ENCODE measurements at places on chromosomes 7 and 10.

GRCh38 chr7:19869979-19870378 is 96.6 kb upstream of the TMEM196 start:
- H3K27me3 ChIP-seq, result no peaks in the 10 kb centered on the region
- no peak overlapping the region for H3K4me3 ChIP-seq
- no peak for DNase-seq
- H3K36me3 ChIP-seq, result no peaks in the 10 kb centered on the region
- H3K4me1 ChIP-seq, result peaks cover 16% of the 10 kb centered on the region

- H3K4me1 ChIP-seq, result 0 out of 2 replicates have a peak, but pooled peaks cover 3% of the 10 kb centered on the region
- peaks cover 3% of the 10 kb centered on the region for H3K27me3 ChIP-seq
- no peak overlapping the region for H3K4me3 ChIP-seq
- H3K36me3 ChIP-seq, result no peaks in the 10 kb centered on the region
- DNase-seq, result no peak
Observed at GRCh38 chr7:122299624-122300210, 4.8 kb downstream of the FEZF1 start.

GRCh38 chr7:7870555-7870954 is 98.0 kb upstream of the GLCCI1 start:
- no peaks in the 10 kb centered on the region for H3K4me1 ChIP-seq
- no peak overlapping the region for H3K27ac ChIP-seq
- H3K27me3 ChIP-seq, result no peaks in the 10 kb centered on the region

- no peaks in the 10 kb centered on the region for H3K4me1 ChIP-seq
- no peaks in the 10 kb centered on the region for H3K27me3 ChIP-seq
- no peak overlapping the region for H3K4me3 ChIP-seq
- no peaks in the 10 kb centered on the region for H3K36me3 ChIP-seq
Observed at GRCh38 chr10:100325158-100325557, 4.9 kb downstream of the PKD2L1 start.

DNA sequence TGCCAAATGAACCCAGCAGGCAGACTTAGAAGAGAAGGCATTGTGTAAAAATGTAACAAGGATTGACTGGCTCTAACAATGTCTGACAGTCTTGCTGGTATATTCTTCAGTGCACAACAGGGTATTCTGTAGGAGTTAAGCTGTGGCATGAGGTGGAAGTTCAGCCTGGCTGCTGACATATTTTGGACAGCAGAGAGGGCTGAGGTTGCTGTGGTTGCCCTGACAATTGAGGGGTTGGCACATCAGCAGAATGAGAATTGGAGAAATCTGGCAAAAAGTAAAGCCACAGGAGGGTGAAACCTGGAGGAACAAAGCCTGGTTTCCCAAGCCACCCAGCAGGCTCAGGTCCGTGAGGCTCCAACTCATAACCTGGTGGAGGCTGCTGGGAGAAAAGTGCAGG is 220.2 kb downstream of the JAZF1 start:
- no peaks in the 10 kb centered on the region for H3K27me3 ChIP-seq
- H3K36me3 ChIP-seq, result no peaks in the 10 kb centered on the region
- H3K27ac ChIP-seq, result no peak overlapping the region
- no peak for DNase-seq
- no peaks in the 10 kb centered on the region for H3K4me1 ChIP-seq
- H3K4me3 ChIP-seq, result no peak overlapping the region

DNA sequence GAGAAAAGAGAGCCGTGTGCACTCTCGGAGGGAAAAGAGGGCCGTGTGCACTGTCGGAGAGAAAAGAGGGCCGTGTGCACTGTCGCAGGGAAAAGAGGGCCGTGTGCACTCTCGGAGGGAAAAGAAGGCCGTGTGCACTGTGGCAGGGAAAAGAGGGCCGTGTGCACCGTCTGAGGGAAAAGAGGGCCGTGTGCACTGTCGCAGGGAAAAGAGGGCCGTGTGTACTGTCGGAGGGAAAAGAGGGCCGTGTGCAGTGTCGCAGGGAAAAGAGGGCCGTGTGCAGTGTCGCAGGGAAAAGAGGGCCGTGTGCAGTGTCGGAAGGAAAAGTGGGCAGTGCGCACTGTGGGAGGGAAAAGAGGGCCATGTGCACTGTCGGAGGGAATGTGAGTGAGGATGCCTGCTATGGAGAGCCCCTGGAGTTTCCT is 188.7 kb downstream of the DNAJB6 start:
- H3K27me3 ChIP-seq, result no peaks in the 10 kb centered on the region
- H3K4me1 ChIP-seq, result no peaks in the 10 kb centered on the region
- H3K27ac ChIP-seq, result no peak overlapping the region
- H3K36me3 ChIP-seq, result no peaks in the 10 kb centered on the region
- DNase-seq, result no peak

DNA sequence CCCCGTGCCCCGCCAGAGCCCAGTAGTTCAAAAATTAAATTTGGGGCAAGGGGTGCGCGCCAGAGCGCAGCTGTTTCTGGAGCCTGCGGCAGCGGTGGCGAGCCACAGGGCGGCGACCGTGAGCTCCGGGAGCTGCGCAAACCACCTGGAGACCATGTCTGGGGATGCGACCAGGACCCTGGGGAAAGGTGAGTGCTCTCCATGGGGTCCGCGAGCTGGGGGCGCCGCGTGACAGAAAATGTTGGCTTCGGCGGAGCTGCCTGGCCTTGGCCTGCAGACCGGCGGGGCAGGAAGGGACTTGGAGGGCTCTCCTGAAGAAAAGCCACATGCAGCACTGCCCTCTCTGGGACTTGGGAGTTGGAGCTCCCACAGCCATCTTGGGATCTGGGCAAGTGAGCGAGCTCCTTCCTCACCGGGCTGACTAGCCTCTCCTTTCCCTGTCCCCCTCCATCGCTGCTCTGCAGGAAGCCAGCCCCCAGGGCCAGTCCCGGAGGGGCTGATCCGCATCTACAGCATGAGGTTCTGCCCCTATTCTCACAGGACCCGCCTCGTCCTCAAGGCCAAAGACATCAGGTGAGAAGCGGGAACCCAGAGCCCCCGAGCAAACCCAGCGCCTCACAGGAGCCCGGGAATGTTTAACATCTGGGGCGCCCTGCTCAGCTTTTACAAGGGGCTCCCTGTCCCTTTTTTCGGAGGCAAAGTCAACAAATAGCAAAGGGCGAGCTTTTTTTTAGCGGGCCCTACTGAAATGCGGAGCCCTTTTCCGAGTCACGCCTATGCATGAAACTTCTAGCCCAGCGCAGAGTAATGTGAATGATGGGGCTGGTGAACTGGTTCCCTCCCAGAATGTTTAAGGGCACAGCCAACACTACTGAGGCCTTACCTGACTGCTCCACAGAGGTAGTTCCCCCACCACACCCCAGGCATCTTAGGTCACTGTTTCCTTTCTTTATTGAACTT is 6.1 kb downstream of the GSTO2 start:
- no peak for DNase-seq
- H3K27ac ChIP-seq, result no peak overlapping the region
- H3K36me3 ChIP-seq, result no peaks in the 10 kb centered on the region
- H3K27me3 ChIP-seq, result no peaks in the 10 kb centered on the region
- no peaks in the 10 kb centered on the region for H3K4me1 ChIP-seq

DNA sequence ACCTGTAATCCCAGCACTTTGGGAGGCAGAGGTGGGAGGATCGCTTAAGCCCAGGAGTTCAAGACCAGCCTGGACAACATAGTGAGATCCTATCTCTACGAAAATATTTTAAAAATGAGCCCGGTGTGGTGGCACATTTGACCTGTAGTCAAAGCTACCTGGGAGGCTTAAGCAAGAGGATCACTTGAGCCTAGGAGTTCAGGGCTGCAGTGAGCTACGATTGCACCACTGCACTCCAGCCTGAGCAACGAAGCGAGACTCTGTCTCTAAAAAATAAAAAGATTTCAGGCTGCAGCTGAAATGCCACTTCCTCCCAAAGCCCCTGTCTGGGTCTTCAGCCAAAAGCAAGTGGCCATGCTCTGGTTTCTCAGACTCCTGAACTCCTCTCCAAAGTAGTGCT is 38.7 kb upstream of the CARD11 start:
- no peak overlapping the region for H3K4me3 ChIP-seq
- H3K36me3 ChIP-seq, result no peaks in the 10 kb centered on the region
- H3K27me3 ChIP-seq, result no peaks in the 10 kb centered on the region
- H3K4me1 ChIP-seq, result 0 out of 2 replicates have a peak, but pooled peaks cover 5% of the 10 kb centered on the region
- H3K27ac ChIP-seq, result no peak overlapping the region
